Hindlimb muscle (tissue), 1 donor: ENCODE measurements at places on chromosomes 3 and 15. TPM values are rescaled to one million over a fixed set of nuclear protein-coding genes. Genes with fewer than 3 reads are reported as not detected.

DNA sequence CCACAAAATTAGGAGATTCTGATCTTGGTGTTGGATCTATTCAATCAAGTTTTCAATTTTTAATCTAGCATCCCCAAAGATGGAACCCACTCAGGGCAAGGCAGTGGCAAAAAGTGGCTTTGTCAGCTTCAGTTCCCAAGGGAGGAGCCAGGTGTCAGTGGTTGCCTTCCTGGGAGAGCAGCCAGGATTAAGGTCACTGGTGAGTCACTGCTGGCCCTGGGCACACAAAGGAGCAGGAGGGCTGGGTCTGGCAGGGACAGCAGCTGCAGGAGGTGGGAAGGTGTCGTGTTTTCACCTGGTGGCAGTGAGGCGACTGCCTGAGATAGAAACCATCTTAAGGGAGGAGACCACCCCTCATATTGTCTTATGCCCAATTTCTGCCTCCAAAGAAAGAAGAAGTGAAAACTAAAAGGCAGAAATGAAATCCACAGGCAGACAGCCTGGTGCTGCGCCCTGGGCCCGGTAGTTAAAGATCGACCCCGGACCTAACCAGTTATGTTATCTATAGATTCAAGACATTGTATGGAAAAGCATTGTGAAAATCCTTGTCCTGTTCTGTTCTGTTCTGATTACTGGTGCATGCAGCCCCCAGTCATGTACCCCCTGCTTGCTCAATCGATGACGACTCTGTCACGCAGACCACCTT lies 5.9 kb upstream of the KLHL25 start:
- no peak for DNase-seq

RNF168 gene
- 9.6 TPM for polyA plus RNA-seq

DNA sequence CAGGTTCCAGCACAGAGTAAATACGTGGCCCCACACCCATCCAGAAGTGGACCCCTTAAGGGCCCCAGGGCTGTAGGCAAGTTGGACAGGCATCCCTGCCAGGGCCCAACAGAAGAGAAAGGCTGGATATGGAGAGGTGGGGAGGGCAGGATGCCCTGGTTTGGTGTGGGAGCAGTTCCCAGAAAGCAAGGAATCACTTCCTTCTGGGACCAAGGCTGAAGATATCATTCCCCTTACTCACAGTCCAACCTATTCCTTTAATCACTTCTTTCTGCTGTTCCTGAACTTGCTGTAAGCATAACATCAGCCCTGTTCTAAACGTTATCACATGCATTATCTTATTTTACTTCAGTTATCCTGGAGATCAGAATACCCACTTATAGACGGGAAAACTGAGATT lies 6.1 kb upstream of the MESP2 start:
- no peak for DNase-seq

GRCh38 chr3:115272036-115272824 lies 125.1 kb upstream of the ZBTB20 start:
- DNase-seq, result no peak

DNA sequence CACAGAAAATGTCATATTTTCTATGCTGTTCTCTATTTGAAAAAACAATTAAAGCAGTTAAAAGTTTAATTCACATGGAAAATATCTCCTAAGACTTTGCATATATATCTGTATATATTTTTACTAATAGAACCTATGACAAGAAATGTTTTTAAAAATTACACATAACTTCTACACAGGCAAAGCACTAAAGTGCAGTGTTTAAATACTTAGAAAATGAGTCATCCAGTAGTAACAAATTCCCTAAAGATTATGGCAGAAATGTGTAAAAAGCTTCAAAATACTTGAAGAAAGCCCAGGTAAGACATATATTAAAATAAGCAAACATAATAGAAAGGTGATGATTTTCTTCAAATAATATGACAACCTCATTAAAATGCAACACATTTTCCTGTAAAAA lies 236.6 kb downstream of the TBC1D5 start:
- no peak for DNase-seq

GRCh38 chr15:98005659-98006058 lies 45.2 kb downstream of the ARRDC4 start:
- DNase-seq, result no peak

DNA sequence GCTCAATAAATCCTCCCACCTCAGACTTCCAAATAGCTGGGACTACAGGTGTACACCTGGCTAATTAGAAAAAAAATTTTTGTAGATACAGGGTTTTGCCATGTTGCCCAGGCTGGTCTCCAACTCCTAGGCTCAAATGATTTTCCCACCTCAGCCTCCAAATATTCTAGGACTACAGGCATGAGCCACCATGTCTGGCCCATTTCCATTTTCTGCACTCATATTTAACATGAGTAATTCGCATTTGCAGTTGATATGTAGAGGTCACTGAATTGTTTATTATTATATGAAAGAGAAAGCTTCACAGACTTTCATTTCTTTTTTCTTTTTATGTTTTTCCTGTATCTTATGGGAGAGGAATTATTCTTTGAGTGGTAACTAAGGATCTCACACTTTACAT lies 492.7 kb downstream of the CNTN3 start:
- DNase-seq, result no peak

DNA sequence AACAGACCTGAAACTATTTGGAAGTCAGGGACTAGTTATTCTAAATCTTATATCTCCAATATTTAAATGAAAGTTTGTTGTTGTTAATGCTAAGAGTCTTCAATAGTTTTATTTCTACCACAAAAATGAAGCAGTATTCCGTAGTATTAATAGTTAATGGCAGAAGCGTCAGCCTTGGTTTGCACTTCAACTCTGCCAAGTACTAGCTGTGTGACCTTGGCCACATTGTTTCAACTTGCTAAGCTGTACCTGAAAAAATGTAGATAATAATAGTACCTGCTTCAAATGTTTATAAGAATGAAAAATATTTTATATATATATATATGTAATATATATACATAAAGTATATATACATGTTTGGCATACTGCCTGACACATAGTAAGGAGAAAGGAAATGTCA lies 354.6 kb upstream of the SATB1 start:
- DNase-seq, result no peak

CLDN18 gene
- 0.44 TPM for polyA plus RNA-seq

DNA sequence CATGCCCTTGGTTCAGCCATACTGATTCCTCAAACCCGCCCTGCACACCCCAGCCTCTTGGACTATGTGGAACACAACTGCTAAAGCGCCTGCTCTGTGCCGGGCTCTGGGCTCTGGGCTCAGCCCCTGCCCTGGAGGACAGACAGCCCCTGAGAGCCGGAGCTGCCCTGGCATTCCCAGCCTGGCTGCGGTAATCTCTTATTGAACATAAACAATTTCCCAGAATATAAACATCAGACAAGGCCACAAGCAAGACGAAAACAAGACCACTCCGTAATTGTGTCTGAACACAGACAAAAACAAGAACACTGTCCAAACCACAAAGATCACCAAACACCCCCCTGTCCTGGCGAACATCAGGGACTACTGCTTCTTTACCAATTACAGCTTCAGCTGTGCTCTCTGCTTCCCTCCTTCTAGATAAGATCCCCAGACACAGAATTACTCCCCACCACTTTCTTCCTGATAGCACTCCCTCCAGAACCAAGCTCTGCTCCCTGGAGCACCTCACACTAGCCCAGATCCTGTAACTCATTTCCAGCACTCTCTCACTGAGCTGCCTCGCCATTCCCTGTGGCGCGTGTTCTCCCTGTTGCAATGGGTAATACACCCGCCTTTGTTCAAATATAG lies 57.1 kb upstream of the TLE3 start:
- DNase-seq, result no peak

CLRN1 gene
- polyA plus RNA-seq, result 0.19 TPM

DNA sequence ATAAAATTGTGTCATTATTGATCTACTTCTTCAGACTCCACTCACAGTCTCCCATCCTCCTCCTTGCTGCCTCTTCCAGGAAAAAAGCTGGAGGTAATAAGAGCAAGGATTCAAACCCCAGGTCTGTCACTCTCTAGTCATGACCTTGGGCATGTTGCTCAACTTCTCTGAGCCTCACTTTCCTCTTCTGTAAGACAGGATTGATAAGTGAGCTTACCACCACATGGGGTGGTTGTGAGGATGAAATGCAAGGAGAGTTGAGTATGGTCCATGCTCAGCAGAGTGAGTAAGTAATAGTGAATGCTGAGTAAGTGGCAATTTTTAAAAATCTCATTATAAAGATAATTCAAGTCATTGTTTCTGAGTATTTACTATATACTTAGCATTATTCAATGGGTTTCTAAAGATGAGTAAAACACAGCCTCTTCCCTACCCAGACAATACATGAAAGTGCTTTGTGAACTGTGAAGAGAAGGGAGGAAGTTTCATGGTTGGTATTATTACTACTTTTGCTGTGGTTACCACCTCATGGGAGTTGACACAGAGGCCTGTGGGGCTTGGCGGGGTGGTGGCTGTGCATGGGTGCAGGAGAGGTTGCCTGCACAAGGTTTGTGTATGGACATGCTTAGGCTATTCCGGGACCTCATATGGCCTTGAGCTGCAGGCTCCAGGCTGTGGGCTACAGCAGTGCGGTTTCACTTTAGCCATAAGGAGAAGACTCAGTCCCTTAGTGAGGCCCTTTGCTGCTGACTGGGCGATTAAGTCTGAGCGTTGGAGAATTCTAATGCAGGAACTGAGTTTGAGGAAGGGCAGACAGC lies 30.0 kb downstream of the SLC6A11 start:
- DNase-seq, result peak; percentile 5

GRCh38 chr15:97143592-97144376 lies 813.3 kb downstream of the NR2F2 start:
- DNase-seq, result no peak

DNA sequence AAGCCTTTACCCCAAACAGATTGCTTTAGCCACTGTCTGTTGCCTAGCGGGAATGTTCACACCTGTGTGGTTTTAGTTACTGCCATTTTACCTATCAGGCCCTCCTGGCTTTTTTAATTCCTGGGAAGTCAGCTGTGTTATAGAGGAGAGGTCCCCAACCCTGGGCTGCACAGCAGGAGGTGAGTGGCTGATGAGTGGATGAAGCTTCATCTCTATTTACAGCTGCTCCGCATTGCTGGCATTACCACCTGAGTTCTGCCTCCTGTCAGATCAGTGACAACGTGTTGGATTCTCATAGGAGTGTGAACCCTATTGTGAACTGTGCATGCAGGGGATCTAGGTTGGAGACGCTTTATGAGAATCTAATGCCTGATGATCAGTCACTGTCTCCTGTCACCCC lies 127.0 kb downstream of the MBNL1 start:
- no peak for DNase-seq

CCDC39 gene
- polyA plus RNA-seq, result 2.7 TPM

DNA sequence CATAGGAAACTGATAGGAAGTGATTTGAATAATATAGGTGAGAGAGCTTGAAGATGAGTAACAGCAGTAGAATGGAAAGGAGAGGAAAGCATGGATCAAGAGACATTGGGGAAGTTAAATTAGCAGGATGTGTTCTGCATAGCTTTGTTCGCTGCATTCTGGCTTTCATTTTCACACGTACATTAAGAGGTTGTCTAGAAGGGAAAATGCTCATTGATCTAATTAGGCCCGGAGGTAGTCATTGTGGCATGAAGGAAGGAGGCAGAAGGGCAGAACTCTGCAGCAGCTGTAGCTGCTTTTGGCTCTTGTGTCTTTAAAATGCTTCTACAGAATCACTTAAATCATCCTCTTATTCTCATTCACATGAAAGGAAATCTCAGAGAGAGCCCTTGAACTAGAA lies 40.3 kb downstream of the KCNAB1 start:
- DNase-seq, result no peak

STRA6 gene
- 0.68 TPM for polyA plus RNA-seq

FEZF2 gene
- not detected for polyA plus RNA-seq

GRCh38 chr3:58150130-58150809 lies 60.5 kb downstream of the DNASE1L3 start:
- no peak for DNase-seq

CCDC13 gene
- not detected for polyA plus RNA-seq

GRCh38 chr15:65916664-65917406 lies 47.5 kb downstream of the RAB11A start:
- peak; percentile 31 for DNase-seq

GRCh38 chr15:82040390-82040789 lies 5.4 kb downstream of the MEX3B start:
- no peak for DNase-seq

DNA sequence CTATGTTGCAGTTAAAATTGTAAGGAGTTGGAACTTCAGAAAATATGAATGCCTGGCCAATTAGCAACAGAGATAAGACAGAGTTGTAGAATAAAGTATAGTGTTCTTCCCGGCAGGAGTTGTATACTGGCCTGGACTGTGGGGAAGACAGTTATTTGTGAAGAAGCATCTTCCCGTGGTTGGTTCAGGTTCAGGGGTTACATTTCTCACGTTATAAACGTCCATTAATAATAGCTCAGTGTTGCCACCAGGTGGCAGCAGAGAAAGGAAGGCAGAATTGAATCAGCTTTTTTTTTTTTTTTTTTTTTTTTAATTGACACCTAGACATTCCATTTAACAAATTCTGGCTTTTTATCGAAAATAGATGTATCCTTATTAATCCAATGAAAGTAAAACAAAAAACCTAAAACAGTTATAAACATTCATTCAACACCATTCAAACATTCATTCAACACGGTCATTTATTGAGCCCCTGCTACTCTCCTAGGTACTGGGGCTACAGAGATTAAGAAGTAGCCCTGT lies 66.4 kb upstream of the NR2E3 start:
- peak; percentile 54 for DNase-seq

GRCh38 chr3:184981071-184981470 lies 169.1 kb downstream of the VPS8 start:
- no peak for DNase-seq

- DNase-seq, result no peak
These were observed 703.8 kb downstream of the MECOM start for GRCh38 chr3:168959731-168960130.

ZNF774 gene
- 3.6 TPM for polyA plus RNA-seq

- DNase-seq, result no peak
These were observed 43.8 kb upstream of the TLE3 start for GRCh38 chr15:70141376-70142071.

DNA sequence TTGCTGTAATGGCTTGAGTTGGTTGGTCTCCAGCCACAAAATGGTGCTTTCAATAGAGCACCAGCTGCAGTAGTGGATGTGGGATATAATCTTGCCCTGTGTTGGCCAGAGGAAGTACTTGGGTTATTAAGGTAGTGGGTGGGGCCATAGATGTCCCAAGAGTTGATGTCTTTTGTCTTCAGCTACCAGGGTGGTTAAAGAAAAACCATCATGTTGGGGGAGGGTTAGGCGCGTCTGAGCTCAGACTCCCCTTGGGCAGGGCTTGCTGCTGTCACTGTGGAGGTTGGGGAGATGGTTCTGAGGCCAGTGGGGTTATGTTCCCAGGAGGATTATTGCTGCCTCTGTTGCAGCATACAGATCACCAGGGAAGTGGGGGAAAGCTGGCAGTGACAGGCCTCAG lies 46.9 kb upstream of the GADL1 start:
- no peak for DNase-seq

GRCh38 chr15:74050556-74051234 lies 31.7 kb downstream of the GOLGA6A start:
- no peak for DNase-seq

C3orf22 gene
- polyA plus RNA-seq, result not detected

GOLGA6B gene
- not detected for polyA plus RNA-seq

POC1A gene
- 4.2 TPM for polyA plus RNA-seq

- DNase-seq, result no peak
These were observed 1.2 kb downstream of the TLNRD1 start for GRCh38 chr15:81002009-81002330.

DUOXA2 gene
- not detected for polyA plus RNA-seq

A4GNT gene
- not detected for polyA plus RNA-seq
